Mucosa of descending colon (tissue), 3 donors: ENCODE measurements at places on chromosomes 6 and 20.

- DNase-seq: no peak
These were observed 109.8 kb upstream of the PTPRK start for GRCh38 chr6:128630213-128630612.

DNA sequence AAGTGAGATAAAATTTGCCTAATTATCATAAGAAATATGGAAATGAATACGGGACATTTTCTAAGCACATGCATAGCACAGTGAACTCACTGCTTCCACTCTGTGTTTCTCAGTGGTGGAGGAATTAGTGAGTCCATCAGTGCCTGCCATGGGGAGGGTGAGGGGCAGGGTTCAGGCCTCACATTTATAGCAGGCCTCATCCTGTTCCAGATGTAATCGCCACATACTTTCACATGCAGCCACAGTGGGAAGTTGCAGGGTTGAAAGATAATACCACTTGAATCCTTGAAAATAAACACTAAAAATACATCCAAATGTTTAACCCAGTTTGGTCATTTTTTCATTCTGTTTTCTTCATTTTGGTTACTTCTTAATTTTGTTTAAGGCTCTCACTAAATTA is 29.9 kb upstream of the ANKEF1 start:
- no peak for DNase-seq

DNA sequence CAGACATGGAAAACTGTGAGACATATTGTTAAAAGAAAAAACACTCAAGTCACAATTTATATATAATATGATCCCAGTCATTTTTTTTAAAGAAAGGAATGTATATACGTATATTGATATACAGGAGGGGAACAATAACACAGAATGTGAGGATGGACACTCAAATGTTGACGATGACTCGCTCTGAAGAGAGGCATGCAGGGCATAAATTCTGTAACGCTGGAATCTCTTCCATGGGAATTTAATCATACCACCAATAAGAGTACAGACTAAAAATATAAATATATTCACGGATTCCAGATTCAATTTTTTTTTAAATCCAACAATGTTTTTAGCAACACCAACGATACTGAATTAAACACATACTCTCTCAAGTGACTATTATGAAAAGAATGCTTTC is 106.9 kb upstream of the CCDC28A start:
- DNase-seq: no peak

DNA sequence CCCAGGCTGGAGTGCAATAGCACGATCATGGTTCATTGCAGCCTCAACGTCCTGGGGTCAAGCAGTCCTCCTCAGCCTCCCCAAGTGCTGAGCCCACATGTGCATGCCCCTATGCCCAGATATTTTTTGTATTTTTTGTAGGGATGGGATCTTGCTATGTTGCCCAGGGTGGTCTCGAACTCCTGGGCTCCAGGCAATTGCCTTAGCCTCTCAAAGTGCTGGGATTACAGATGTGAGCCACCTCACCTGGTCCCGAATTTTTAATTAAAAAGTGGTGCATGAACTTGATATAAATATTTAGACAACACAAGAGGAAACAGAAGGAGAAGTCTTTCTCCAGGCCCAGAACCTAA is 7.1 kb upstream of the RNF114 start:
- DNase-seq: no peak

- no peak for DNase-seq
These were observed 10.7 kb downstream of the TULP4 start for GRCh38 chr6:158322724-158323560.

DNA sequence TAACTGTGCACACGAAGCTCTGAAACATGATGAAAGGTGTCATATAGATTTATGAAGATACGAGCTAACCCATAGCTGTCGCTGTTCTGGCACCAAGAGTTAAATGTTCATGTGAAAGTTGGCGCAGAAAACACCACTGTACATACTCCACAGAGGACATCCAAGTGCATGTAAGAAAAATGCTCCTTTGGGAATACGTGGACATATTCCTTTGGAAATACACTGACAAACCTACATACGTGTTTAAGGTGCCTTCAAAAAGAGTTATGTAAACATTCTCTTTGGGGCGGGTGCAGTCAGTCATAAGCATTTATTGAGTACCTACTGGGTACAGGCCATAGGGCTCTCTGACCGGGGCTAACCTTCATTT is 723 bp upstream of the ARID1B start:
- no peak for DNase-seq

GRCh38 chr6:109991201-109992101 is 13.3 kb downstream of the GPR6 start:
- DNase-seq: no peak

GRCh38 chr6:143773506-143774150 is 69.5 kb upstream of the LTV1 start:
- no peak for DNase-seq

- no peak for DNase-seq
These were observed 147.9 kb upstream of the PDE7B start for GRCh38 chr6:135703621-135704020.
